ENCODE measurements at places on chromosomes 3 and 15.

DNA sequence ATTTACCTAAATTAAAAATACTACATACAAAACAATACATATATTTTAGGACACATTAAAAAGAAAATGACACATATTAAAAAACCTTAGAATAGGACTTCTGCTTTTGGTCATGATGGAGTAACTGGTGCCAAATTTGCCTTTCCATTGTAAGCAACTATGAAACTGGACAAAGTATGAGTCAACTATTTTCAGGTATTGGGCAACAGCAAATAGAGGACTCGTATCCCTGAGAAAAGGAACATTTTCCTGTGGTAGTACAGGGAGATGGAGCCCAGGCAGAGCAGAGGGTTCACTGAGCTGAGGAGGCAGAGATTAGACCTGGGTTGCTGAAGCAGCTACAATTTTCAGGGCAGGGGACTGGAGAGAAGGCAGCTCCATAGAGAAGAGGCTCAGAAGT lies 14.7 kb downstream of the CCR1 start:
- DNase-seq: no peak

DNA sequence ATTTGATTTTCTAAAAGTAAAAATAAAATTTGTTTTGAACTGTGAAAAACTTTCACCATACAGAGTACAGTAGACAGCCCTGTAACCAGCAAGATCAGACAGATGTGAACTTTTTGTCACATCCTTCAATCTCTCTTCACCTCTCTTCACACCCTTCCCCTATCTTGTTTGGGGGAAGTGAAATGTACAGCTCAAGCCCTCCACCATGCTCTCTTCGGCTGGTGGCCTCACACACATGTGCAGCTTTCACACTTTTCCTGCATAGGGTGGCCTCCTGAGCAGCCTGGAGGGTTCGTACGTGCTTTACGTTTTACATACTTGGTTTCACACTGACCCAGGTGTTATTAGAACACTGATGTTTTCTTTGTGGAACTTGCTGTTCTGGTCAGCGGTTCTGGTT lies 86.4 kb downstream of the DNAJB8 start:
- DNase-seq: no peak

DNA sequence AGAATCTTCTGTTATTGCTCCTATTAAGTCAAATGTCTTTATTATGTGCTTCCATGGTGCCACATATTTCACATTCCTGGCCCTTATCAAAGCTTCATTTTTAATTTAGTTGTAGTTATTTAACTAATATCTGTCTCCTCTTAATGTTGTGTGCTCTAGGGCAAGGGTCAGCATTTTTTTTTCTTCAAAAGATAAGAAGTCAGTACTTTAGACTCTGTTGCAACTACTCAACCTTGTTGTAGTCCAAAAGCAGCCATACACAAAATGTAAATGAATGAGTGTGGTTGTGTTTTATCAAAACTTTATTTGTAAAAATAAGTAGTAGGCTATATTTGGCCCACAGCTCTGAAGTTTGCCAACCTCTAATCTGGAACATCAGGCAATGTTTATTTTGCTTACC lies 394.7 kb upstream of the CBLB start:
- DNase-seq: no peak

DNA sequence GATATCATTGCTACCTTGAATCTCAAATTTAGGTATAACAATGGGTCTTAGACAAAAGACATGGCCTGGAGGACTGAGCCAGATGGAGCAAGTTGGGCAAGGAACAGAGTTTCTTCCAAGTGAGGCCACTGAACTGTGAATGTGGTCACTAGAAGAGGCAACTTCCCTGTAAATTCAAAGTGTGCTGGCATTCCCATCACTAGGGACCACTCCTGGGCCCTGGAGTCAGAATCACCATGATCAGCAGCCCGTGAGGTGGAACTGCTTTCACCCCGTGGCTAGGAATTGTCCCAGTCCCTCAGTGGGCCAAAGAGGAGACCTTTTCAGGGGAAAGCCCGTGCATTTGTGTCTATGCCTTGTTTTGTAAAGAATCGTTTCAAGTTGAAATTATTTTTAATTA lies 47.3 kb downstream of the HES1 start:
- no peak for DNase-seq

DNA sequence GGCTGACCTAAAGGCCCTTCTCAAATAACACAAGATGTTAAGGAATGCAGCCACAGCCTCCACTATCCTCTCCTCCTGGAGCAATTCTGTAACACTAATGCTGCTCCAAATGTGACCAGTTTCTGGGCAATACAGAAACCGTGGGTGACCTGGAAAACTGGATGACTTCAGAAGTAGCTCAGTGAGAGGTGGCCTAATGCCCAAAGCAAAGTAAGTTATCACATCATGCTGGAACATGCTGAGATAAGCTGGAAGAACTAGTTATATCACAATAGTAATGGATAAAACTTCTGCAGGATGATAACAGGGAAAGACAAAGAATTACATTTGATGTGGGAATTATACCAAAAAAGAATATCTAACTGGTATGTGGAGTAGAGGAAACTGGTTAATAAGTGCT lies 72.0 kb downstream of the DHX30 start:
- DNase-seq: no peak

- DNase-seq: no peak
Observed at GRCh38 chr3:77158730-77159581, 119.1 kb downstream of the ROBO2 start.

GRCh38 chr15:86036243-86036642 lies 43.4 kb upstream of the AGBL1 start:
- no peak for DNase-seq

DNA sequence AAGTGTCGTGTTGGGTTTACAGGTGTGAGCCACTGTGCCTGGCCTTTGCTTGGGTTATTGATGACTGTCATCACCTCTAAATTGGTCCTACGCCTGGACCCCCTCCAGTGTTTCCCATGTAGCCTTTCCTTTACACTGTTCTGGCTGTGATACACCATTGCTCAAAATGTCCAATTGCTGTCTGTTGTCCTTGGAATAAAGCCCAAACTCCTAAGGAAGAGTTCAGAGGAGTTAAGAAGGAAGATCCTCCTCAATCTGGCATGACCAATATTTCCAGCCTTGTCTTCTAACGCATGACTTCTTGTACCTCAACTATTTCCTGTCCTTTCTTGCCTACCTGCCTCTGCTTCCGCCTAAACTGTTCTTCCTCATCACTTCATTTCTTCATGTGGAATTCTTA lies 113.1 kb downstream of the POLR2M start:
- no peak for DNase-seq

GRCh38 chr15:80787316-80787715 lies 8.1 kb downstream of the CEMIP start:
- no peak for DNase-seq

DNA sequence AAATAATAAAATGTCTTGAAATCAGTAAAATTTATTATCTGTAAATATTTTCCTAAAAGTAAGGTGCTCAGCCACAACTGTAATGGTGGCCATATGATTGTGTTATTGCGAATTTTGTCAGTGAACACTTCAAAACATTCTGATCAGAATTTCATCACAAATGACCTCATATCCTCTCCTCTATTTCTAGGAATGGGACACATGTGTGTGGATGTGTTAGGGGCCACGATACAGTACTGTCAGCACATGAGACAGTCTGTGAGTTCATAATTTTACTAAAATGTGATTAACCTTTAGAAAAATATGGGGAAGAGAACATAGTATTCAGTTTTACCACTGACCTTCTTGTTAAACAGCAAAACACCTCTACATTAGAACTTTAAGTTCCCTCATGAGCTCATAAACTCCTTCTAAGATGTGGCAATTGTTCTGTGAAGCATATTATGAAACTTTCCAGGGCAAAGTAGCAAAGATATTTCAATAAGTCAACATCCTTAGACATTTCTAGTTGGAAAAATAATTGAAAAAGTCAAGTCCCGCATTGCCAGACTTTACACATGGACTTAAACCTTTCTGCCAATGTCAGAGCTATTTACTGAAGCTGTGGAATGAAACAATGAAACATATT lies 158.2 kb upstream of the ABI3BP start:
- no peak for DNase-seq

- no peak for DNase-seq
Observed at GRCh38 chr3:47930979-47931378, 85.2 kb downstream of the MAP4 start.

- no peak for DNase-seq
Observed at GRCh38 chr15:70284438-70285214, 186.9 kb upstream of the TLE3 start.

DNA sequence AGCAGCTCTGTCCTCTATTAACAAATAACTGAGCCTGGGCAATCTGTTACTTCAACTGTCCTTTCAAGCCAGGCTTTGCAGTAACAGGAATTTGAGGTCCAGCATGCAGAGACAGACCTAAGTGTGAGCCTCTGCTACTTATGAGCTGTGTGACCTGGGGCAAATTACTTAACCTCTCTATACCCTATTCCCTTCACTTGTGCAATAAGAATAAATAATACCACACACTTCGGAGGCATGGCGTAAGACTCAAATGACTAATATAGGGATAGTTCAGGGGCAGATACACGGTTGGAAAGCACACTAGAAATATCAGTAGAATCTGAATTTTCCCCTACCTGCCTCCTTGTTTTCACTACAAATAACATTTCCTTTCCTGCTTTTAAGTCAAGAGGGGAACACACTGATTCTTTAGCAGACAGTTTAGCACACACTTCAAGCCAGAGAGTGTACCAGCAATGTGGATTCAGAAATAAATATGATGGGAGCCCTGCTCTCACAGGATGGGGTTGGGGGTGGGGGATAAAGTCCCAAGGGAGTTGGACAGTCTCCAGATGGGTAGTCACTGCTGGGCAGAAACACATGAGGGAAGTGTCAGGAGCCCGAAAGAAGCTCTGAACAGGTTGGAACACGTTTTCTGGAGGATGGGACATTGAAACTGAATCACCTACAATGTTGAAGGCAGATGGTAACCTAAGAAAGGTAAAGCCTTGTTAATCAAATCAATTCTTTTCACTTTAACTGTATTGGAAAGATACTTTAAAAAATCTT lies 61.8 kb upstream of the RBP1 start:
- DNase-seq: no peak

- no peak for DNase-seq
Observed at GRCh38 chr3:16663854-16664712, 58.9 kb upstream of the DAZL start.

GRCh38 chr15:35907511-35907910 lies 361.5 kb upstream of the DPH6 start:
- DNase-seq: no peak

DNA sequence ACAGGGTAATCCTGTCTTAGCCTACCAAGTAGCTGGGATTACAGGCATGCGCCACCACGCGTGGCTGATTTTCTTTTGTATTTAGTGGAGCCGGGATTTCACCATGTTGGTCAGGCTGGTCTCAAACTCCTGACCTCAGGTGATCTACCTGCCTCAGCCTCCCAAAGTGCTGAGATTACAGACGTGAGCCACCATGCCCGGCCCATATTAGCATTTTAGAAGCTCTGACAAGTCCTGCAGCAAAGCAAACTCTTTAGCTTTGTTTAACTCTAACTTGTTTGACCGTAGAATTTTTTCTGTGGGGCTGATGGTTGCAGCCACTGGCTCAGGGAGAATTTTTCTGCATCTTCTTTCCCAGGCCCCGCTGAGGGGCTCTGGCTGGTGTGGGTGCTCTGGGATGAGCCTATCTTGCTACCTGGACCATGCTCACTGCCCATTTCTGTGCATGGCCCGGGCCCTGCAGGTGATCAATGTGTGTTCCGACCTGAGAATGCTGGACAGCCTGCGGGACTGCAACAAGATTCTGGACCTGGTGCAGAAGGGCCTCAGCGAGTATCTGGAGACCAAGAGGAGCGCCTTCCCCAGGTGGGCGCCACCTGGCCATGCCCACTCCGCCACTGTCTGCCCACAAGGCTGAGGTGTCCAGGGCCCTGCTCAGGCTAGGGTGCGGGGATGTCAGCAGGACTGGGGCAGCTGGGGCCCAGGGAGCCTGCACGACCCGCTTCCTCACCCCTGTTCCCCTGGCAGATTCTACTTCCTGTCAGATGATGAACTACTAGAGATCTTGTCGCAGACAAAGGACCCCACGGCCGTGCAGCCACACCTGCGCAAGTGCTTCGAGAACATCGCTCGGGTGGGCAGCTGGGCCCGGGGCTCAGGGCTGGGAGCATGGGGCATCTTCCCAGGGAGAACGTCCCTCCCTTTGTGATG lies 41.3 kb downstream of the DNAH1 start:
- DNase-seq: no peak

GRCh38 chr3:30319713-30320112 lies 286.7 kb upstream of the TGFBR2 start:
- DNase-seq: no peak

DNA sequence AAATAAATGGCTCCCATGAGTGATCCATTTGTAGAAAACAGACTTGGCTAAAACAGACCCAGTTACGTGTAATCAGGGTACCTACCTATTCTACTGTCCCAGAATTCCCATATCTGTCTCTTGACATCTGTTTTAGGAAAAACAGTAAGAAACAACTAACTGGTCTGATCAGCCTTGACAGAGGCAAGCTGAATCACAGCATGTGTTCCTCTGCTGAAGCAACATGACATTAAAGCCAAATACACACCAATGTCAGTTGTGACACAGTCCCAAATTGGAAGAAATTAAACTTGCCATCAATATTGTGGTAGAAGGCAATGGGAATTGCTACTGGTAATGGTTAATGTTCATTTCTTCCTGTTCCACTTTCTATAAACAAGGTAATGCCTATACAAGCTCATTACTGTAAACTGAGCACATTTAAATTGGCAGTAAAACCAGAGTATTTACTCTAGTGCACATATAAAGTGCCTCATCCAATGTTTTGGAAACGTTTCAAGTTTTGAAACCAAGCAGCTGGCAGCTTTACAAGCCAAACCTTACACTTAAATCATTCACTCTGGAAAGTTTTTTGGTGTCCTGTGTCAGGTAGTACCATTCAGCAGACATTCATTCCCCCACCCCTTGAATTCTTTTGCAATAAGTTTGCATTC lies 27.0 kb downstream of the ALDH1A2 start:
- no peak for DNase-seq

GRCh38 chr3:102112704-102113230 lies 263.5 kb downstream of the NFKBIZ start:
- DNase-seq: no peak

- no peak for DNase-seq
Observed at GRCh38 chr3:196063049-196063448, 18.8 kb downstream of the TFRC start.

- DNase-seq: no peak
Observed at GRCh38 chr3:190051641-190052040, 69.1 kb downstream of the P3H2 start.

GRCh38 chr15:80667936-80668335 lies 27.2 kb upstream of the ABHD17C start:
- no peak for DNase-seq

DNA sequence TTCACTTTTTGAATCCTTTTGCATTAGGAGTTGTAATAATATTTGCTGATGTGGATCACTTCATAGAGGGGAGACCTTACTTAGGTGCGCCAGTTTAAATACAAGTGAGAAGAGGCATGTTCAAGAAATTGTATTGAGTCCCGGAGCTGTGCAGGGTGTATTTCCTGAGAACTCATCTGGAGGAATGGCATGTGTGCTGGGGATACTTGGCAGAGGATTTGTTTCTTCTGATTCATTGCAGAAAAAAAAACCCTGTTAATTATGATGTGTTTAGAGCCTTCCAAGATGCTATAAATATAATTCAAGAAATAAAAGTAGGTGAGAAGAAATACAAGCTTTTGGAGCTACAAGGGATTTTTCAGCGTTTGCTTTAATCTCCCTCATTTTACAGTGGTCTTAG lies 97.6 kb downstream of the TPRG1 start:
- DNase-seq: no peak

- DNase-seq: no peak
Observed at GRCh38 chr15:58882243-58882642, 51.2 kb downstream of the SLTM start.
